ENCODE measurements at places on chromosomes 4 and X.
A peak's percentile ranks its signal among the peaks of the same experiment; 100 is the strongest.

- no peak for DNase-seq
Observed at GRCh38 chrX:65866146-65866545, 173.7 kb downstream of the VSIG4 start.

- DNase-seq, result no peak
Observed at GRCh38 chr4:8607603-8608481, 15.3 kb downstream of the CPZ start.

DNA sequence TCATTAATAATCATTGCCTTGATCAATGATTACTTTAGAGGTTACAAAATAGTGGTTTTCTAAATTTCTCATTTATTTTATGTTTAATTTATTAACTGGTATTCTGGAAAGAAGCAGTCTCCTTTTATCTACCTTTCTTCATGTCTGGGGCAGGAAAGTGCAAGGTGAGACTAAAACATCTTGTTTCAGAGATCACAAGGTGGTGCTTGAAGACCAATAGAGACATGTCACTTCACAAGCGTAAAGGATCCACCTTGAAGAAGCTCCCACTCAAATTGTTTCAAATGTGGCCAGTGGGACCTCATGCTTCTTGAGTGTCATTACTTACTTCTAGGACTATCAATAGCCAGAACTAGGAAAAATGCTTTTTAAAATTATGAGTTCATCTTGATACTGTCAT is 1568.7 kb downstream of the RPA4 start:
- no peak for DNase-seq

DNA sequence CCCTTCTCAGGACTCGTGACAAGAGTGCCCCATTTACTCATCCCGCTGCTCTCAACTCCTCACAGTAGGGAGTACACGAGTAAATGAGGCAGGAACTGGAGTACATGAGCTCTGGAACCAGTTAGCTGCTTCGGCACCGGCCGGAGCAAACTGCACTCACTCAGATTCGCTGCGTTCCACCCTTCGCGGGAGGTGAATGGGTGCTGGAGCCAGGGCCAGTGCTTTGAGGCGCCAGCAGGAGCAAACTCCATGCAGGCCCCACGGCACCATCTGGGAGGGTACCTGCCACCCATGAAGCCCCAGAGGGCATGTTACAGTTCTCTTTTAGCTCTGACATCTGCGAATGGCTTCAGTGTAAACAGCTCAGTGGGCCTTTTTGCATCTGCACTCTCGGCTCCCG is 315.5 kb upstream of the GK2 start:
- no peak for DNase-seq

DNA sequence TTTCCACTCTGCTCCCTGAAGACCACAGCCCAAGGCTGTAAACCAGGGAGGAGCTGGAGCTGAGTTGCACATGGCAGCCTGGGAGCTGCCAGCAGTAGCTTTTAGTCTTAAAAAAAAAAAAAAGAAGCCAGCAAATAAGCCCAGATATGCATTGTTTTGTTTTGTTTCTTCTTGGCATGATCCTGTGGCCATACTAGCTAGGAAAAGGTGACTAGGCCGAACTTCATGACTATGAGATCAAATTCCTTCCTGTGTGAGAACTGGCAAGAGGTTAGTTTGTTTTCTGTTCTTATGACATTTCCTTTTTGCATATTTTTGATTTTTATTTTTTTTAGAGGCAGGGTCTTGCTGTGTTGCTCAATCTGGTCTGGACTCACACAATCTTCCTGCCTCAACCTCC is 323.3 kb downstream of the DCTD start:
- peak; percentile 36 for DNase-seq

DNA sequence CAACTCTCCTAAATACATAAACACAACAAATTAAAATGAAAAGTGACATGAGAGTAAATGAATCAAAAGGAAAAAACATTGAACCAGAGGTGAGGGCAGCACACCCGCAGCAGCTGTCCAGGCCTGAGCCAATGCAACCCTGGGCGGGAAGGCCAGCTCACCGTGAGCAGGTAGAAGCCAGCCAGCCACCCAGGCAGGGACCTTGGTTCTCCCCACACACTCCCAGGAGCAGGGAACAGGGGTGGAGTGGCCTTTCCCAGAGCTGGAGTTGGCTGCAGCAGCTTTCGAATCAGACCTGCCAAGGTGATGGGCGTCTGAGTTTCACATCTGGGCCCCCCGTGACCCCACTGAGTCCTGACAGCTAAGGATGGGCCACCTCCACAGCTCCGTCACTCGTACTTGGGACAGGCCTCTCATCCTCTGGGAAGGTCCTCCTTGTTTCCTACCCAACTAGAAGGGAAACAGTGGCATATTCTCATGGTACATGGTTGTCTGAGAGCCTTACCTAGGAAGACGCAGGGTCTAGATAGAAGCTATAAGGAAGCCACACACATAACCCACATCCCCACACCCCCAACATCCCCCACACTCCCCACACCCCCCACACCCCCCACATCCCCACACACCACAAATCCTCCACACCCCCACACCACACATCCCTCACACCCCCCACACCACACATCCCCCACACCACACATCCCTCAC is 172.2 kb downstream of the DCLK2 start:
- DNase-seq, result no peak

DNA sequence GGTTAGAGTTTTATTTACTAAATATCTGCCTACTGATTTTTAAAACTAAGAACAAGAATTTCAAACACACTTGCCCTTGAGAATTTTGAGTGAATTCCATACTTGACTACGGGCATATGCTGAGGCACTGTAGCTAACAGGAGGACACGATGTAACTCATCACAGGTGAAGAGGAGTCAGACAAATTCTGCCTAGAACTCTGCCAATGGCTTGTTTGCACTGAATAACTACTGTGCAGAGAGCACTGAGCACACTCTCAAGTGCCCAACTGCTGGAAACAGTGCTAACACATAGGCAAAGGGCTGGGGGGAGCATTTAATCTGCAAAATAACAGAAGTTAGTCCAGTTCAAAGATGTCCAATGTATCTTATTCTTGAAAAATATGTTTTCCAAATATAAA is 104.4 kb downstream of the WDFY3 start:
- no peak for DNase-seq

- no peak for DNase-seq
Observed at GRCh38 chrX:38732866-38733265, 68.4 kb upstream of the MID1IP1 start.

GRCh38 chrX:41956027-41956426 is 32.7 kb upstream of the CASK start:
- DNase-seq, result no peak

GRCh38 chrX:34426334-34426733 is 230.8 kb downstream of the TMEM47 start:
- DNase-seq, result no peak

DNA sequence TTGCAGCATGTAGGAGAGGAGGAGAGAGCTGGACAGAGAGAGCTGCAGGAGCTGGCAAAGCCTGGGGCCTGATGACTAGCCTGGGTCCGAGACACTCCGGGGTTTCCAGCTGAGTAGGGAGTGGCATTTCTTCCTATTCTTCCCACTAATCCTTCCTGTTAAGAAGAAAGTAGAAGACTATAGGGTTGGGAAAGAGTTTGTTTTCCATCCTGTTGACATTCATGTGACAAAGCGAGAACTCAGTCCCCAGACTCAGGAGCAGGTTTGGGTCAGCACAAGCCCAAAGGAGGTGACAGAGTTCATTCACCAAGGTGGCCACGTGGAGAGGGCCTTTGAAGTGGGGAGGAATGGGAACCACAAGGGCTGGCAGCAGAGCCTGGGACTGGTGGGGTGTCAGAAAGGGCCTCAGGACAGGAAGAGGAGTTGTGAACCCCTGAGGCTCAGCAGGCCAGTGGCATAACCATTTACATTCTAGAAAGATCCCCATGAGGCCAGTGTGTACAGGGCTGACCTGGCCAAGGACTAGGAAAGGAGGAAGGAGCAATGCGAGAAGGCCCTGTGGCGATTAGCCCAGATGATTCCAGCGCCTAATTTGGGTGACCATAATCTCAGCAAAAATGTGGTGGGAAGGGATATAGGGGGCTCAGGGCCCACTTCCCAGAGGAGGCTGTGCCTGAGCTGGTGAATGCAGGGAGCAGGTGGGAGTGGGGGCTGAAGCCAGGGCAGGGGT is 3.3 kb upstream of the HAUS3 start:
- no peak for DNase-seq

DNA sequence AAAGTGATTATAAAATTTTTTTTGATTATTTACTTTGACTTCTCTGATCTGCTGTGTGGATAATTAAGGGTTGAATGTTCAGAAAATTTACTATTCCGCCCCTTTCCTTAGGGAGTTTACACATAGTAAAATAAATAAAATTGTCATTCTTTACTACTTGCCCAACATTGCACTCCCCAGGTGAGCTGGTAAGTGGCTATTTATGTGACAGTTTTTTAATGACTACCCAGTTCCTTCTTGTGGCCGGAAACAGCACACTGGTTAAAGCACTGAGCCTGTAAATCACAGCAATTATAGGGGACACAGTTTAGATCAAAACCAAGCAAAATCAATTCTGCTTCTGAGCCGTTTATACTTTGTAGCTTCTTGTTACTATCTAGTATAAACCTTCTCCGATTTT is 158.1 kb downstream of the FHIP1A start:
- DNase-seq, result no peak

GRCh38 chrX:16870862-16871815 is 977 bp upstream of the RBBP7 start:
- no peak for DNase-seq

- peak; percentile 36 for DNase-seq
Observed at GRCh38 chr4:129240816-129241215, 144.9 kb downstream of the C4orf33 start.

- peak; percentile 96 for DNase-seq
Observed at GRCh38 chr4:168408620-168409019, 71.7 kb downstream of the DDX60L start.

GRCh38 chr4:19580095-19580494 is 671.6 kb upstream of the SLIT2 start:
- no peak for DNase-seq

GRCh38 chr4:123043013-123043412 is 120.6 kb upstream of the NUDT6 start:
- peak; percentile 15 for DNase-seq

DNA sequence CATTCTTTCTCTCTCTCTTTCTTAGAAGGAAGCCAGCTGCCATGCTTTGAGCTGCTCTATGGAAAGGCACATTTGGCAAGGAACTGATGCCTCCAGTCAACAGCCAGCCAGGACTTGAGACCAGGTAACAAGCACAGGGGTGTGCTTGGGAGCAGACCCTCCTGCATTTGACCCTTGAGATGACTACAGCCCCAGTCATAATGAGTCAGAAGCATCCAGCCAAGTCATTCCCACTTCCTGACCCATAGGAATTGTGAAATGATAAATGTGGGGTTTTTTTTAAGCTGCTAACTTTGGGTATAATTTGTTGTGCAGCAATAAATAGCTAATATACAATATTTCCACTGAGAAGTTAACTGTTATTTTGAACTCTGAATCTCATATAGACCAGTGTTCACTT is 446.9 kb downstream of the GRXCR1 start:
- DNase-seq, result peak; percentile 70

DNA sequence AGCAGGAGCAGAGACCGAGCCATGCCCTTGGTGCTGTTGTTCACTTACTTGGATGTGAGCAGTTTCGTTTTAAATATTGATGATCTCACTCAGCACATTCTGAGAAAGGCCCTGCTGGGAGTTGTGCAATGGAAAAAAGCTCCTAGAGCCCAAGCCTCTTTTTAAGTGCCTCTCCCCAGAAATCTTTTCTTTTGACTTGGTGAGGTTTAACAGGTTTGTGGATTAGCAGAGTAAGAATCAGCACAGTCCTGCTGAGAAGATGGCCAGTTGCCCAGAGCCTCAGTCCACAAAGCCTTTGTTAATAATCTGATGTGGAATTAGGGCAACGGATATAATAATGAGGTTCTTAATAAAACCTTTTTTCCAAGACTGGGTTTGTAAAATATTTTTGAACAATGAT is 157.5 kb upstream of the ATP6AP2 start:
- DNase-seq, result peak; percentile 85

DNA sequence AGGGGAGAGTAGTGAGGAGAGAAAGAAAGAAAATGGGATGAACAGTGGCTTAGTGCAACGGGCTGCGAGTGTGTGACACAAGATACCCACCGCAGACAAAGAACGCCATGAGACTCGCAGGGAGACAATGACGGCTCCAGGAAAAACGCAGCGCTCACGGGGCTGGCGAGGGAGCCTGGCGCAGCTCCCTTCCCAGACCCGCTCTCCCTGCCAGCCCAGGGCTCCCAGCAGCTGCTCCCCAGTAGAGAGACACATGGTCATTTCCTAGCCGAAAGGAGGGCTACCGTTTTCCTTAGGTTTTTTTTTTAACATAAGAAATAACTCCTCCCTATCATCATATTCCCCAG is 149.5 kb downstream of the MAML3 start:
- peak; percentile 61 for DNase-seq

DNA sequence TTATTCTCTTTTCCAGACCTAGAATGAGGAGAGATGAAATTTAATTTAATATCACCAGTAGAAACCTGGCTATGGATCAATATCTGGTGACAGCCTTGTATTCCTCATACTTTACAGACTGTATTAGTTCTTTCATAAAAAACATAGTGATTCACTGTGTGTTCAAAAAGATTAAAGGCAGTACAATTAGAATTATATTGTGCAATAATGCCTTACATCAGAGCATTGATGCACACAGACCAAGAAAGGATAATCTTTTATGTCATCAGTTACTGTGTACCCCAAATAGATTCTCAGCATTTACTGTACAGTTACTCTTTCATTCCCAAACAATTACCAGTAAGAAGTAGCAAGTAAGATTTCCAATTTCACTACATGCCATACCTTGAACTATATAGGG is 260.5 kb upstream of the ANXA10 start:
- no peak for DNase-seq

GRCh38 chr4:152479428-152480026 is 56.4 kb downstream of the FBXW7 start:
- DNase-seq, result peak; percentile 75

GRCh38 chrX:41327341-41327740 is 6.6 kb upstream of the DDX3X start:
- no peak for DNase-seq

- DNase-seq, result no peak
Observed at GRCh38 chr4:42643685-42644084, 13.2 kb downstream of the ATP8A1 start.

- no peak for DNase-seq
Observed at GRCh38 chr4:126221282-126221681, 906.5 kb downstream of the FAT4 start.

DNA sequence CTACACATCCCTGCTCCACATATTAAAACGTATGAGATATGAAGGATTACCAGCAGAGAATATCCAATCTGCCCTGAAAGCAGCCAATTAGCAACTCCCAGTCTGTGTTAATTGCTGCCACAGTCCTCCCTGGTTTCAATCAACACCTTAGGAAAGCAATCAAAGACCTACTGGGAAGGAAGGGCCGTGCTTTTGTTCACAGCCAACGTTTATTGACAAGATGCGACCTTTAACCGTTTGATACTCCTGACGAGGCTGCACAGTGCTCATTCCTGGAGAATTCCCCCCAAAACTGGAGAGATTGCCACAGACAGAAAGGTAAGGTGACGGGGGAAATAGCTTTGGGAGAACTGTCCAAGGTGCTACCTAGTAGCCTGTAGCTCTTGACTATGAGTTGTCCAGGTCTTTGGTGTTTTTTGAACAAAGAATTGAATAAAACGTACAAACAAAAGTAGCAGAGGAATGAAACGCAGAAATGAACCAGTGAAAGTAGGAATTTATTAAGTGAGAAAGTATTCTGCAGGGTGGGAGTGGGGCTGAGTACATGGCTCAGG is 596.5 kb downstream of the NLGN4X start:
- no peak for DNase-seq
